Left ventricle myocardium superior (tissue), 1 donor: ENCODE measurements at places on chromosomes 6 and 20.

DNA sequence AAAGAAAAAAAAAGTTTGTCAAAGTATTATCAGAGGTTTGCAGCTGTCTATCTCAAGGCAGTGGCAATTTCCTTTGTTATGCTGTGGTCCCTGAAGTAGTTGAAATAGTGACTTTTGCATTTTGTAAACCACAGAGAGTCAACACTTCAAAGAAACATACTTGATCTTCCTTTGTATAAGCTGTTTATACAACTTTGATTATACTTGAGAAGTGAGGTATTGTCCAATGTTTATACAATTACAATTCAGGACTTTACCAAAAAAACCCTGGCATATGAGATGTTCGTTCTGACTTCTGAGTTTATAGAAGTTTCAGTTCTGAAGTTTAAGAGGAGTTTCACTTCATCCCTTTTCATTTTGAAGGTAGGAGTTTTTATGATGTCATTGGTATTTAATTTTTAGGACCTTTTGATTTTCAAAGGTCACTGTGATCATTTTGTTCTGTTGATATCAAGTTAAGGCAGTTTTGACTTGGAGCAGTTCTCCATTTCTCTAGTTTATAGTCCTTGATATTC, 4.0 kb downstream of the STK4 start:
- DNase-seq: no peak

DNA sequence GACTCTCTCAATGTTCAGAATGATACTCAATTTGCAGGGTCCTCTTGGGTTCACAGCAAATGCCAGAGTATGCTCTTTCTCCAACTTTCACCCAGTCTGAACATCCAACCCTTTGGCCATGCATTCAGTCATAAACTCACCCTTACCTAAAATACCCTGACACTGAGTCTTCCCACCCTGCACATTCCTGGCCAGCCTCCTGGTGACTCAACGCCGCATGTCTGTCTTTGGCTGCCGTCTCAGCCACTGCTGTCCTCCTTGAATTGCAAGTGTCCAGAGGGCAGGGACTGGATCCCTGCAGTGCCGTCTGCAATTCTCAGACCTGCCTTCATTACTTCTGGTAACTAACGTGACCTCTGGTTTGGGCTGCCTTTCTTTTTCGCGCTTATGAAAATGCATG, 593.4 kb downstream of the QKI start:
- no peak for DNase-seq

DNA sequence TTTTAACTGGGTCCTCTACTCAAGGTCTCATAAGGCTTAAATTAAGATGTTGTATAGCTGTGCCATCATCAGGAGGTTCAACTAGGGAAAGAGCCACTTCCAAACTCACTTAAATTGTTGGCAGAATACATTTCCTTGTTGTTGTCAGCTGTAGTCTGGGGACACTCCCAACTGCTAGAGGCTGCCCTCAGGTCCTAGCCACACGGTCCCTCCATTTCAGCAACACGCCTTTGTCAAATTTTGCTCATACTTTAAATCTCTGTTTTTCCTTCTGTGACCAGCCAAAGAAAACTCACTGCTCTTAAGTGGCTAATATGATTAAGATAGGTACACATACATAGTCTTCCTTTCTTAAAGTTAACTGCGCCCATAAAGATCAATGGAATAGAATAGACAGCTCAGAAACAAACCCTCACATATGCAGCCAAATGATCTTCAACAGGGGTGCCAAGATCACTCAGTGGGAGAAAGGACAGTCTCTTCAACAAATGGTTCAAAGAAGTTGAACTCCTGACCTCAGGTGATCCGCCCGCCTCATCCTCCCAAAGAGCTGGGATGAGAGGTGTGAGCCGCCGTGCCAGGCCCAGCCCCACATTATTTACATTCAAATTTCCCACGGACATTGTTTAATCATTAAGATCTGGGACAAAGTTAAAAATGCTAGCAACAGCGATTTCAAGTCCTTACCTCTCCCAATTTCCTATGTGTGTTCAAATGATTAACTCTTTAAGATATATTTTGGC, 76.4 kb upstream of the ELOVL5 start:
- no peak for DNase-seq

DNA sequence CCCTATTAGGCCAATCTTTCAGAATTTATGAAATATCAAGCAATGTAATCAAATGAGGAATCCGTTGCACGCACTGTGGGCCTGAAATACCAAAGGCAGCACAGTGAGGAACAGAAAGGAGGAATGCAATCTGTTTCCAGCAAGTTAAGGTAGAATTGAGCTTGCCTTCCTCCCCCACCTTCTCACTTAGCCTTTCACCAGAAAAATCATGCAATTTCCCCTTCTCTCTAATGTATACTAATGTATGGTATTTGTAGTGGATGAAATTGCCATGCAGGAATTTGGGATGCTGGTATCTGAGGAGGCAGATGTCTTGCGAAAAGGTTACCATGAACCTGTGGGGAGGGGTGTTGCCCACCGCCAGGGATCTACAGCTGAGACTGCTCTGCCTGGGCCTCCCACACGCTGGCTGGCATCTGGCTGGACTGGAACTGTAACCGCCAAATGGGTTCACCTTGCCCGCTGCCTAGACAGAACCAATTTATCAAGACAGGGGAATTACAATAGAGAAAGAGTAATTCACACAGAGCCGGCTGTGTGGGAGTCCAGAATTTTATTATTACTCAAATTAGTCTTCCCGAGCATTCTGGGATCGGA, 222.4 kb upstream of the MYLIP start:
- DNase-seq: no peak

GRCh38 chr20:36062799-36063198, 91.7 kb upstream of the EPB41L1 start:
- DNase-seq: no peak

DNA sequence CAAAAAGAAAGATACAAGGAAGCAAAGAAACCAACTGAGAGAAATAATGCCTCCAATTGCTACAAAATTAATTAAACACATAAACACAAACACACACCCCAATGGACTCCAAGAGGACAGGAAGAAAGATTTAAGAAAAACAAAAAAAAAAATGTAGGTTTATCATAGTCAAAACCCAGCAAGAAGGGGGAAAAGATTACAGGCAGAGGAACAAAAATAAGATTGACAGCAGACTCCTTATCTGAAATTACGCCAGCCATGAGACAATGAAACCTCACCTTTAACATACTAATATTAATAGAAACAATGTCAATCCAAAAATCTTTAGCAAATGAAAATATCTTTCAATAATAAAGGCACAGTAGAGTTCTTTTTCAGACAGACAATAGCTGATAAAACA, 155.8 kb downstream of the RNGTT start:
- DNase-seq: no peak
